ENCODE measurements at places on chromosomes 1 and 21.
A peak's percentile ranks its signal among the peaks of the same experiment; 100 is the strongest.

DNA sequence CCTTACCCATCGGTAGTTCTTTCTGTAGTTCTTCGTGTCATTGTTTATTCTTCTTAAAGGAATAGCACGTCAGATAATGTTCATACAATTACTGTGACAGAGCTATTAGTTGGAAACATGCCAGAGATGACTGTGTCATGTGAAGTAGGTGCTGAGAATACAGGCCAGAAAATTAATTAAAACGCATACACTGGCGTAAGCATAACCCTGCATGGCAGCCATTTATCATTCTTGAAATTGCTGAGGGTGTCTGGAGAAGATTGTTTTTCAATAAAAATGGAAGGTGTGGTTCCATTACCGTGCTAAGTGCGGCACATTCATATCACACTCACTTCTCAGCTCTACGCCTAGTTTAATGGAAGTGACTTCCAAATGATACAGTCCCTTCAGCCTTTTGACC lies 7.8 kb downstream of the ETS2 start:
- no peak for DNase-seq

- DNase-seq: peak; percentile 18
Measured at GRCh38 chr1:27322569-27323240, 742 bp downstream of the TMEM222 start.

- DNase-seq: no peak
Measured at GRCh38 chr1:147171399-147172167, 687 bp downstream of the PRKAB2 start.

DNA sequence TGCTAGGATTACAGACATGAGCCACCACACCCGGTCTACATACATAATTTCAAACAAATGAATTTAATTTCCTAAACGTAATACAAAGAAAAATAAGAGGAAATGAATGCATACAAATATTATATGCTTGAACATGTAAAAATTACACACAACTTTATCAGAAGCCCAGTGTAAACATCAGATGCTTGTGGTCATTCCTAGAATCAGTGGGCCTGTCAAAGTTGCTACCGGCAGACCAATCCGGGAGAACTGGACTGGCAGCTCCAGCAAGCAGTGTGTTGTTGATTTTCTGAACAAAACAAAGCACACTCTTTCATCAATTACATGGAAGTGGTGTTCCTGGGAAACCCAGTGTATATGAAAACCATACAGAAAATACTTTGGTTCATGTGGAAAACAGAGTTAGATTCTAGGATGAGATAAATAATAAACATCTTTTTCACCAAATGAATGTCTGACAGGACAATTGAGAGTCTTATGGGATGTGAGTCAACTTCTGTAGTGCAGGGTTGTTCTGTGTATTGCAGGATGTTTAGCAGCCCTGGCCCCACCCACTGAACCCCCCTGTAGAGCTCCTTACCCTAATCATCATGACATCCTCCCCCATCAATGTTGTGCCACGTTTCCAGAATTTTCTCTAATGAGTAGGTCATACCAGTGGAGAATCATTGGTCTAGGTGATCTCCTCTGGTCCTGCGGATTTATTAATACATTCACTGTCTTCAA lies 33.8 kb downstream of the MFSD2A start:
- DNase-seq: no peak

GRCh38 chr1:199685369-199685768 lies 342.1 kb upstream of the NR5A2 start:
- no peak for DNase-seq

DNA sequence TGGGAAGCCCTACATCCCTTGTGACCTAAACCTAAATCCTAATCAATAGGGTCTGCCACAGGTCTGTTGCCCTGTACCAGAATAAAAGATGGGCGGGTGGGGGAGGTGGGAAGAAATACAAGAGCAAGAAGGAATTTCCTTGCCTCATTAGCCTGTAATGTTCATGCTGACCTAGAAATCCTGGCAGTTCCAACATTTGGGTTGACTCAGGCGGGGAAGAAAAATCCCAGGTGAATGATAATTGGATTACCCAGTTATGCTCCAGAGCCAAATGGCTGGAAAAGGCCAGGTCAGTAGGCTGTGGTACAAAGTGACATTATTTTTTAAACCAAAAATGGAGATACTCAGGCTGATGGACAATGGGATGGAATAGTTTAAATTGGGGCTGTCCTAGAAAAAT lies 27.3 kb upstream of the A3GALT2 start:
- DNase-seq: no peak

- no peak for DNase-seq
Measured at GRCh38 chr21:29441651-29442050, 142.9 kb downstream of the BACH1 start.

DNA sequence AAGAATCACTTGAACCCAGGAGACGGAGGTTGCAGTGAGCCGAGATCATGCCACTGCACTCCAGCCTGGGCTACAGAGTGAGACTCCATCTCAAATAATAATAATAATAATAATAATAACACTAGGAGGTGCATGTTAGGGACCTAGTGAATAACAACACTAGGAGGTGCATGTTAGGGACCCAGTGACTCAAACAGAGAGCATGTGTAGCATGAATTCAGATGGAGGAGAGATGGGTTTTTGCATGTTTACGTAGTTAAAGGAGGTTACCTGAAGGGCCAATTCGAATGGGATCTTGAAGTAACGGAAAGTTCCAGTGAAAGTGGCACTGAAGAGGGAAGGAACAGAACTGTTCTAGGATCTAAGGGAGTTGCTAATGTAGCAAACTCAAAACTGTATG lies 7.1 kb upstream of the KCNK1 start:
- no peak for DNase-seq

DNA sequence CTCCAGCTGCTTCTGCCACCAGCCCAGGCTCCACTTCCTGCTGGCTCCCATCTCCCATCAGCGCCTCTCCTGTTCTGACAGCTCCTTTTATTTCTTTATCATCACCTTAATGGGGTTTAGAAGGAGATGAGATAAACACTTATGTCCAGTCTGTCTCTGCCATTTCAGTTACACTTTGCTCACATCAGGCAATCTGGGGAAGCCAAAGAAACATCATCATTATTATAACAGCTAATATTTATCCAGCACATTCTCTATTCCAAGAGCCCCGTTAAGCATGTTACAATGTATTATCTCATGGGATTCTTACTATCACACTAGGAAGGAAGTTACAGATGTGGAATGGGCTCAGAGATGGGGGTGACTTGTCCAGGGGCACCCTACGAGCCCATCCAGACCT lies 31.2 kb downstream of the DMRTB1 start:
- DNase-seq: no peak

DNA sequence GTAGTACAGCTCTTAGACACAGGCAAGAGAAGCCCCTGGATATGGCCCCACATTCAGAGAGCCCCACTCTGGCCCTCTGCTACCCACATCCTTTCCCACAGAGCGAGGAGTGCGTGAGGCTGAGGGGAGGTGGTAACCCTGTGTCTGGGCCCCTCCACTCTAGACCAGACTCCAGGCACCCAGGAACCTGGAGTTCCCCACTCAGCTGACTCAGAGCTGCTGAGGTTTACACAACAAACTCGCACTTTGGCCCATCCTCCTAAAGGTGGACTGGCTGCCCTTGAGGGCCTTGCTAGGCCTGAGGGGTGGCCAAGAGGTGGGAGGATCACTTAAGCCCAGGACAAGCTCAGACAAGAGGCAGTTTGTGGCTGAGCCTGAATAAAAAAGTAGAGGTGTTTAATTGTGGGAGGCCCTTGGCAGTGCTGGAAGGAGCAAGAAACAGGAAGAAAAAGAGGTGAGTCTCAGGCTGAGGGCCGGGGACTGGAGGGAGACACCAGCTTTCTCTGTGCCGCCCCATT lies 10.7 kb downstream of the MR1 start:
- peak; percentile 32 for DNase-seq

GRCh38 chr1:27992276-27992675 lies 32.5 kb downstream of the XKR8 start:
- DNase-seq: peak; percentile 66

GRCh38 chr1:46996659-46997281 lies 26.7 kb upstream of the CYP4X1 start:
- no peak for DNase-seq

- DNase-seq: no peak
Measured at GRCh38 chr1:168719306-168720111, 9.5 kb downstream of the DPT start.

DNA sequence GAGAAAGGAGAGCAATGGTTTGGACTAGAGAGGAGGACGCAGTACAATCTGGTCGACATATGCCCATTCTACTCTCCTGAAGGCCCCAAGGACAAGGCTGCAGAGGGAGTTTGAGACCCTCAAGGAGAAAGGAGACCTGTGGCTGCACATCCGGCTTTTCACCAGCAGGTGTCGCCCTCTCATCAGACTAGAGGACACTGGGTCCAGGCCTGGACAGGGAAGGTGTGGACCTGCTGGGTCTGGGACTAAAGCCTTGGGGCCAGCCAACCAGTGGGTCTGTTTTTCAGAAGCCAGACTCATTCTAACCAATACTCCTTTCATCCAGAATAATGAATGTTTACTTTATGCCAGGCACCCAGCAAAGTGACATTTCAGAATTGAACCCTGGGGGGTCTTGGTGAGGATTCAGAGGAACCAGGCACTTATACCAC lies 5.0 kb downstream of the SRARP start:
- peak; percentile 80 for DNase-seq

DNA sequence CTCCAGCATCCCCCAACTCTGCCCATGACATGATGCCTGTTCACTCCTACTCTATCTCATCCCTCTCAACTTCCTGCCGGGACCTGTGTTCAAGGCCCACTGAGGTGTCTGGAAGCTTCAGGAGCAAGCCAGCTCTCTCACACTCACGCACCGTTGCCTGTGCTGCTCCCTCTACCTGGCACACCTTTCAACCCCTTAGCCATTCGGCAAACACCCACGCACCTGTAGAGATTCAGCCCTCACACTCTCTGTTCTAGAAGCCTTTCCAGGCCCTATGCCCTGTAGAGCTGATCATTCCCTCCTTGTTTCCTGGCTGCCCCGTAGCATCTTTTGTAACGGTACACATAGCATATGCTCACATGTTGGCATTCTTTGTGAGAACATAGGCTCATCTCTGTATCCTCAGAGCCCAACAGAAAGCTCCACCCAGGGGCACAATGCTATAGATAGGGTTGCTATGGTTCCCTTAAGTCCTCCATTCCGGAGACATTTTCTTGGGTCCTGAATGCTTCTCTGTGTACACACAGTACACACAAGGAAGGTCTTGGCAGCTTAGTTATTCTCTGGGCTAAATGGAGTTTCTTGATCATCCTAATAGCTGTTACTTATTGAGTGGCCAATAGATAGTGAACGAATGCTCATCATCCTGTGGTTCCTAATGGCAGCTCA lies 1.3 kb downstream of the C8B start:
- no peak for DNase-seq

- DNase-seq: no peak
Measured at GRCh38 chr1:31822766-31823165, 6.9 kb upstream of the SPOCD1 start.

DNA sequence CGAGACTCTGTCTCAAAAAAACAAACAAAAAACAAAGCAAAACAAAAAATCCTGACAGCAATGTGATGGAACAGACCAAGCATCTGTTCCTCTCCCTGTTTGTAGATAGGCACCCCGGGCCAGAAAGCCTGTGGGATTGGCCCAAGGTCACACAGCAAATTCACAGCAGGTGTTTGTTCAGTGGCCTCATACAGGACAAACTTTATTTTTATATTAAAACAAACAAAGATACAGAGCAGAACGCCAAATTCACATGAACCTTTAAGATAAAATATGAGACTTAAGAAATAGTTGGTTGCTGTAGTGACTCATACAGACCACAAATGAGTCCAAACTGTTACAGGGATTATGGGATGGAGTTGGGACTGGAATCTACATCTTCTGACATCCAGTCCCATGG lies 2.3 kb upstream of the CELA2A start:
- DNase-seq: no peak

GRCh38 chr21:39009587-39010225 lies 173.5 kb downstream of the PSMG1 start:
- no peak for DNase-seq

DNA sequence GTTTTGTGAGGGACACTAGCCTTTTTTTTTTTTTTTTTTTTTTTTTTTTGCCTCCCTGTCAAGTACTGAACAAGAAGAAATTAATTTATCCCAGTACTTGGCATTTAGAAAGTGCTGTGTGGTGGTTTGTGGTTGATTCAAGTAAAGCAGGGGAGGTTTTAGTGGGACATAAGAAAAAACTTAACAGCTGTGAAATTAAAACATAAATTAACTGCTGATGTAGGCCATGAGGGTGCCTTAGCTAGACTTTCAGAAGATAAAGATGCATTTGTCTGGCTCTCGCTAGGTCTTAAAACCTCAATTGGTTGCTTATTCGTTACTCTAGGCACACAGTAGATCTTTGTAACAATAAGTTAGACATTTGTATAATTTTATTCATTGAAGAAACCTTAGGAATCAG lies 52.3 kb downstream of the SPATA46 start:
- DNase-seq: no peak

DNA sequence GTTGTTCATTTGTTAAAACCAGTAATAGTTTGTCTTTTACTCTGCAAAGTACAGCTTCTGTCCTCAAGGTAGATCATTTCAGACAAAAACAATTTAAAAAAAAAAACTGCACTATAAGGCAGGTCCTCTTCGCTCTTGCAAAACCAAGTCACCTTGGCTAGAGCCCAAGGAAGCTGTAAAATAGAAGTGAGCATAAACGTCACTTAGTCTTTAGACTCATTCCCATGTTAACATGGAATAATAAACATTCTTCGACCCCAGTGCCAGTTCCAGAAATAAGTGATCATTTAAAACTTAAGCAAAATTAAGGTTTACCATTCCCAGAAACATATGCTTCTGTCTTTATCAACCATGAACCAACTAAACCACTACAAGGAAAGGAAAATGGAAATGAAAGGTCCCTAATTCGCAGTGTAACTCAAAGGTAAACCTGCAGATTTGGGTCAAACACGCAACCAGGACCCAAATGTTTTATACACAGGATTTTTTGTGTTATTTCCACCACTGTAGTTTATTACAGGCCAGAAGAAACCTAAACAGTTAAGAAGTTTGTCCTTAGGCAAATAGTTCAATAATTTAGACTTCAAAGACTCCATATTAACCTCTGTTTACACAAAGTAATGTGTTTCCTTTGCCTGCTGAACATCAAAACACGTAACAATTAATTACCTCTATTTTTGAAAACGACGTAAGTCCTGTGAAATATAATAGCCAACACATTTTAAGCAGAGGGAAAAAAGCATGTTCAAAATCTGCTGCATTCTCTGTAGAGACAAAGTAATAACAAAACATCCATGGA lies 54.6 kb downstream of the TGFBR3 start:
- DNase-seq: no peak

DNA sequence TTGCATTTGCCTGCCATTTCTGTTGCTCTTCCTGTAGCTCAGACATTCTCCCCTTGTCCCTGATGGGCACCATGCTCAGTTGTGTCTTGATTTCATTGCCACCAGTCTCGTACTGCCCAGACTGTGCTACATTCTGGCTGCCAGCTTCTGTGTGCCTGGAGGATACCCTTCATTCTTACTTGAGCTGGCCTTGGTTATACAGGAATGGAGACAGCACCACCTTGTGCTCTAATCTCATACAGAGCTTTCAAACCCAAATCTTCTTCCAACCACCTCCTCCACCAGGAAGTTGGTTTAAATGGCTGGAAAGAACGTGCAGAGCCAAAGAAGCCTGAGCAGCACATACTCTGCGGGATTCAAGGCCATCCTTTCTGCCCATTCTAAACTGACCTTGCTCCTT lies 165.3 kb downstream of the SLC35F3 start:
- DNase-seq: no peak

GRCh38 chr1:156600733-156601121 lies 552 bp downstream of the GPATCH4 start:
- no peak for DNase-seq

GRCh38 chr1:29309075-29309474 lies 72.8 kb downstream of the PTPRU start:
- no peak for DNase-seq

Measured in activated CD4-positive, alpha-beta T cell treated with anti-CD3 and anti-CD28 coated beads, Interleukin-2, amount 10 ng/mL, durations not matched to agents 7 days and 5 days (primary cell).